ENCODE measurements at places on chromosomes 7 and 10.

GRCh38 chr7:106927536-106927935 is 62.5 kb downstream of the PIK3CG start:
- DNase-seq, result no peak

GRCh38 chr7:11751807-11752389 is 80.1 kb downstream of the THSD7A start:
- DNase-seq, result no peak

DNA sequence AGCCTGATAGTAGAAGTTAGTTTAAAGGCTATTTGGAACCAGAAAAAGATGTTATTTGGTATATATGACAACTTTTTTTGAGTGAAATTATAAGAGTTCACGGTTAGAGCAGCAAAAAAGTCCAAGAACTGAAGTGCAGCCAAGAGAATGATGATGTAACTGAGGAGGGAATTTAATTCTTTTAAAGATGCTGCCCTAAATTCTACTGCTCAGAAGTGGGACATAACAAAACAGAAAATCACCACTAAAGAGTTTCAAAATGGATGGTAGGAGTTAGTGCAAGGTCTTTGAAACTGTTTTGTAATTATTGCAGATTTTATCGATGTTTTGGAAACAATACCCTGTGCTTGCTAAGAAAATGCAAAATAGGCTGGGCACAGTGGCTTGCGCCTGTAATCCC is 6.5 kb downstream of the SAMD8 start:
- DNase-seq, result no peak

DNA sequence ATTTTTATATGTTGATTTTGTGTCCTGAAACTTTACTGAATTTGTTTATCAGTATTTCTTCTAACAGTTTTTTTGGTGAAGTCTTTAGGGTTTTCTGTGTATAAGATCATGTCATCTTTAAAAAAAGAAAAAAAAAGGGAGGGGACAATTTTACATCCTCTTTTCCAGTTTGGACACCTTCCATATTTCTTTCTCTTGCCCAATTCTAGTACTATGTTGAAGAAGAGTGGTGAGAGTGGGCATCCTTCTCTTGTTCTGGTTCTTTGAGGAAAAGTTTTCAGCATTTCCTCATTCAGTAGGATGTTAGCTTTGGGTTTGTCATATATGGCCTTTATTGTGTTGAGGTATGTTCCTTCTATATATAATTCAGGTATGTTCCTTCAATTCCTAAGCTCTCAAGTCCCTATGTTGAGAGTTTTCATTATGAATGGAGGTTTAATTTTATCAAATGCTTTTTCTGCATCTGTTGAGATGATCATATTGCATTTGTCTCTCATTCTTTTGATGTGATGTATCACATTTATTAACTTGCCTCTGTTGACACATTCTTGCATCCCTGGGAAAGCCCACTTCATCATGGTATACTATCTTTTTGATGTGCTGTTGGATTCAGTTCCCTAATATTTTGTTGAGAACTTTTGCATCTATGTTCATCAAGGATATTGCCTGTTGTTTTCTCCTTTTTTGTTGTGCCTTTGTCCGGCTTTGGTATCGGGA is 12.1 kb downstream of the TAS2R40 start:
- no peak for DNase-seq

DNA sequence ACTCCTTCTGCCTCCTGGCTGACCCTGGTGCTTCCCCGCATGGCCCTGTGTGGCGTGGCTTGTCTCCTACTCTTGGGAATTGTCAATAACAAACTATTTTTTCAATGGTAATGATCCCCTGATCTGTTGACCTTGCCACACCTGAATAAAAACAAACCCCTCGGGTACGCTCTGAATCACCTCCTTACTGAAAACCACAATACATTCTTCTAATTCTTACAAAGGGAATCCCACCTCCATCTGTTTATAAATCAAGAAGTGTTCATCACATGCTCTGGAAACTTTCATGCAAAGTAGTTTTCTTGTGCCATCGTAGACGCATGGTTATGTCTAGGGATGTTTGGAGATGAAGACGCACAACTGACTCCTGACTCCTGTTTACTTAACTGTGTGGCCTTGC is 245.8 kb downstream of the FRMD4A start:
- DNase-seq, result no peak

- no peak for DNase-seq
Observed at GRCh38 chr10:45096001-45096400, 95.3 kb downstream of the ZNF22 start.

GRCh38 chr10:22338931-22339330 is 6.4 kb upstream of the SPAG6 start:
- no peak for DNase-seq

DNA sequence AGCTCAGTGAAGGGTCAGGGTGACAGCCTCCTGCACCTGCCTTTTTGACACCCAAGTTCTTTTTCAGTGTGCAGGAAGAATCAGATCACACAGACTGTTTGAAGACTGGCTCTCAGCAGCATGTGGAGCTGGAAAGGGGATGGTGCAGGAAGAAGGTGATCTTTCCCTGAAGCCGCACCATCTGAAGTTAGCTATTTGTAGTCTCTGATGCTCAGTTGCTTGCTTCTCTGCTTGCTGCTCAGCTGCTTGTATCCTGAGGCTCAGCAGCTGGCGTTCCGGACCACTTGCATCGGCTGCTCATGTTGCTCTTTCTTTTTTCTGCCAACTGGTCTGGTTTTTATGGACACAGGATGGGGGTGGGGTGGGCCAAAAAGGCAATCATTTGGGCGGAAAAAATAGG is 15.8 kb upstream of the DNMBP start:
- no peak for DNase-seq

DNA sequence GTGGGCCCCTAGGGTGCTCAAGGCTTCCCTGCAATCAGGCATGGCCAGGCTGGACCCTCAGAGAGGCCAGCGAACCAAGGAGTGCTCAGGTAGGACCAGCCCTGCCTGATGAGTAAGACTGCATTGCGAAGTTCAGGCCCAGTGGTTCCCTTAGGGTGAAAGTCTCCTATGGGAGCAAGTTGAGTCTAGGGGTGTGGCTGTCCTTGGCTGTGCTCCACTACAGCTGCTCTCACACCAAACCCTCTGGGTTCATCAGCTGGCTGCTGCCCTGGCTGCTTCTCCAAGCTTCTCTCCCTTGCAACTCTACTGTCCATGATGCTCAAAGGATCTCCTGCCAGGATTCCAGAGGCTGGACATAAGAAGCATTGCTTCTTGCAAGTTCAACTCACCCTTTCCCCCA is 18.7 kb downstream of the FAM25A start:
- no peak for DNase-seq

All from activated naive CD8-positive, alpha-beta T cell treated with anti-CD3 and anti-CD28 coated beads for 36 hours (primary cell).